ENCODE measurements at places on chromosomes 12 and 14.

DNA sequence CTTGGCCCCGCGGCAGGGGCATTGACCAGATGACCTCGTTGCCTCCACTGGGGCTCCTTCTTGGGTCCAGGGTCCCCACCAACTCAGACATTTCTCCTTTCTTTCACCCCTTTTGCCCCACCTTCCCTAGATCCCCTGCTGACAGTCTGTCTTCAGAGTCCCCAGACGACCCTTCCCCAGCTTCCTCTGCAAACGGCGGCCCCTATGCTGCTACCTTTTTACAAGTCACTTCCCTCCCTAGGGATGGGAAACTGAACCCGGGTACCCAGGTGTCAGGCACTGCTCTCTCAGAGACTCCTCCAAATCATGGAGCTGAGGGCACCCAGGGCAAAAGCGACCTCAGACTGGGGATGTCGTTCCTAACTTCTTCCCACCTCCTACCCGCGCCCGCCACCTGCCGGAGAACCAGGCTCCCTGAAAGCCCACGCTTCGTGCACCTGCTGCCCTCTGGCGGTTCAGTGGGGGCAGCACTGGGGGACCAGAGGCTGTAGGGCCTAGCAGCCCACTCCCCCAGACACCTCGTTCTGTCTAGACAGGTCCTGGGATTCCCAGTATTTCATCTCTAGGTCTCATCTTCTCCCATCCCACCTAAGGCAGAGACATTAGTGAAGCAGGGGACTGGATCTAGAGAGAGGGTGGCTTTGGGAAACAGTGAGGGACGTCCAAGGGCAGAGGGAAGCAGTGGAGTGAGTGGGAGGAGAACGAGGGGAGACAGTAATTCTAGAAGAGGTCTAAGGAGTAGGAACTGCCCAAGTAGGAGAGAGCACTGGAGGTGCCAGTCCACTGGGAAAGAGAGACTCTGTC lies 4.9 kb downstream of the ZNF385A start:
- DNase-seq: peak; percentile 90

- no peak for DNase-seq
Observed at GRCh38 chr12:104524034-104524832, 67.5 kb downstream of the CHST11 start.

- no peak for DNase-seq
Observed at GRCh38 chr14:48247977-48248376, 572.6 kb upstream of the MDGA2 start.

- no peak for DNase-seq
Observed at GRCh38 chr14:102077382-102077709, 9.5 kb downstream of the HSP90AA1 start.

- no peak for DNase-seq
Observed at GRCh38 chr14:33924566-33925100, 26.2 kb downstream of the EGLN3 start.
